NCI-H2029 treated with DMSO at 0.1 percent for 48 hours (cell line): ENCODE measurements at places on chromosomes 4 and X.

- DNase-seq: no peak
Observed at GRCh38 chr4:80072228-80072743, 743 bp downstream of the ANTXR2 start.

DNA sequence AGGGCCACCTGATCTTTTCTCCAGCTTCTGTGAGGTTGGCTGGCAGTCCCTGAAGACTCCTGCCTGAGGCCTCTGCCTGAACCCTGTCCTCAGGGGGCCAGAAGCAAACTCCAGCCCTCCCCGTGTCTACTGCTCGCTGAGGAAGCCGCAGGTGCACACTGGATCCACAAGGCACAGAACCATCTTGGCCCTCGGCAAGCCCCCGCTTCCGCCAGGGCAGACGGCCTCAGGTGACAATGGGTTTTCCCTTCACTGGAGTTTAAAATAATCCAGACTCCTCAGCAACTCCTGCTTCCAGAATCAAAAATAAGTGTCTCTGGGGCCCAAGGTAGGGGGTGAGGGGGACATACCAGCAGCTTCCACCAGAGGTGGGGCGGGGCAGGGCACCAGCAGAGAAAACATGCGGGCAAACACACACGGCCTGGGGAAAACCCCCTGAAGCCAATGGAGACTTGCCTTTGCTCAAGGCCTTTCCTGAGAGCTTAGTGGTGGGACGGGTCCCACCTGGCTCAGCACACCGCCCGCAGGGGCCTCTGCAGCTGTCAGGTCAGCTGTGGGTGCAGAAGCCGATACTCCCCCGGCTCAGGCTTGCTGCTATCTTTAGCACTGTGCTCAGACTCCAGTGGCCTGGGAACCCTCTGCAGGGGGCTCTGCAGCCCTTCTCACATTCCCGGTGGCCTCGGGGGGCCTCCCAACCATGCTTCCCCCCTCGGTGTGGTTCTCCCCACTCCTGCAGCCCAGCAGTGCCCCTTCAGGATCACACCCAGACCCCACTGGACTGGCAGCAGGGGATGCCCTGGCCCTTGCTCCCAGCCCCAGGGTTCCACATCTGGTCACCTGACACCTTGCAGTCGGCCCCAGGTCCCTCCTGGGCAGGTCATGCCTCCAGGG, 1.9 kb downstream of the MYL5 start:
- no peak for DNase-seq

GRCh38 chr4:38857354-38858096, 908 bp upstream of the TLR6 start:
- no peak for DNase-seq

DNA sequence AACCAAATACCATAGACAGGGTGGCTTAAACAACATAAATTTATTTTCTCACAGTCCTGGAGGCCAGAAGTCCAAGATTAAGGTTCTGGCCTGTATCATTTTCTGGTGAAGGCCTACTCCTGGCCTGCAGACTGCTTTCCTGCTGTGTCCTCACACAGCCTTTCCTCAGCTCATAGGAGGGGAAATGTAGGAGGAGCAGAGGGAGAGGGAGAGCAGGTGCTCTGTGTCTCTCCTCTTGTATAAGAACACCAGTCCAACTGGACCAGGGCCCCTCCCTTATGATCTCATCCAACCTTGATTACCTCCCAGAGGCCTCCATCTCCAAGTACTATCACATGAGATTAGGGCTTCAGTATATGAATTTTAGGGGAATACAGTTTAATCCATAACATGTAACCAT, 34.3 kb downstream of the RAPGEF2 start:
- peak; percentile 63 for DNase-seq

GRCh38 chrX:43743100-43743822, 87.2 kb downstream of the MAOA start:
- DNase-seq: no peak

DNA sequence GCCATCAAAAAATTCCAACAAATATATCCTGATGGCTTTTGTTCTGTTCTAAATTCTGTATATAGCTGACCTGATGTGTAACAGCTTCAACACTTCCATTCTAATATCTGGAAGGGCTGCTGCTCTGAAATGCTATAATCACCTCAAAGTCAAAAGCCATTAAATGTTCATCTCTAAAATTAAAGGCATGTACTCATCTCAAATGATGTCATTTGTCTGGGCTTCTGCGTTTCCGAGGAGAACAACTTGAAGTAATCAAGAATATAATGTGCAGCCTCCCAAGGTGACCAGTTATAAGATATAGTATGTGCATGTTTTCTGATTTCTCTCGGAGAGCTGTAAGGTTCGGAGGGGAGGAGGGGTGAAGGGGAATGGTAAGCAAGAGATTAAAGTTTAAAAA, 237.6 kb downstream of the SCFD2 start:
- no peak for DNase-seq

GRCh38 chr4:24639714-24640113, 55.4 kb upstream of the DHX15 start:
- no peak for DNase-seq

DNA sequence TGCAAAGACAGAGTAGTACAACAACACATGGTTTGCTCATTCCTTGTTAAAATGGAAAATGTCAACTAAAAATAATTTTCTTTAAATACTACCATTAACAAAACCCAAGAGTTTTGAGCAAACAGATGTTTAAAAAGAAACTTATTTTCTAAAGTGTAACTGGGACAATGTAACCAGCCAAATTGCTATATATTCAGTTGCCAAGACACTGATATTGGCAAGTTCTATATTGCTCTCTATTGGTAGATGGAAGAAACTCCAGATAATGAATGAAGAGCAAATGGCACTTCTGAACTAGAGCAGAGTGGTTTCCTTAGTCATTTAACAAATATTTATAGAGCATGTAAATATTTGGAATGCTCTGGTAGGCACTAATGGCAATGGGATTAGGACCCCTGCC, 966.2 kb downstream of the RPA4 start:
- DNase-seq: no peak

- no peak for DNase-seq
Observed at GRCh38 chr4:138308356-138308755, 66.2 kb upstream of the SLC7A11 start.
